Cardiac muscle cell (in vitro differentiated cells and primary cell): ENCODE measurements at places on chromosomes 4 and X. TPM values are rescaled to one million over a fixed set of nuclear protein-coding genes. Genes with fewer than 3 reads are reported as not detected.

Gene PDS5A
- 27.3 and 37.8 TPM in 2 replicates for total RNA-seq

Gene TECRL
- 226 and 358 TPM in 2 replicates for total RNA-seq

GRCh38 chrX:19875050-19875431 lies 12.4 kb downstream of the SH3KBP1 start:
- no peak for DNase-seq

Gene FGFR3
- total RNA-seq, result 44.3 and 47.3 TPM in 2 replicates

DNA sequence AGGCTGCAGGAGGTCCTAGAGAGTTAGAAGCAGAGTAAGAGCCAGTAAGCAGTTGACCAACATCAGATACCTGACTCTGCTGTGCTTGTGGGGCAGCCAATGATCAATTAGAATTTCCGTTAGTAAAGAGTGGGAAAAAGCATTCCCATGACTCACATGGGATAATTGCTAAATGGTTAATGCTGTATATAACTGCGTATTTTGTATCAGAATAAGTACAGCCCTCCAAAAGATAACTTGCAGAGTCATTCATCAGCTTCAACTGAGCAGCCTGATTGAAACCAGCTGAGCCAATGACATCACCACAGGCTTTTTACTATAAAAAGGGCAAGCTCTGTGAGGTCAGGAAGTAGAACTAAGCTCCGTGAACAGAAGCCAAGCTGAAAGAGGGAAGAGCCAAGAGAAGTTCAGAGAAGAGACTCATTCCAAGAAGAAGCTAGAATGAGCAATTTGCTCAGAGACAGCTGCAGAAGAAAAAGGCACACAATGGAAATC lies 67.9 kb downstream of the PPP3CA start:
- no peak for DNase-seq

DNA sequence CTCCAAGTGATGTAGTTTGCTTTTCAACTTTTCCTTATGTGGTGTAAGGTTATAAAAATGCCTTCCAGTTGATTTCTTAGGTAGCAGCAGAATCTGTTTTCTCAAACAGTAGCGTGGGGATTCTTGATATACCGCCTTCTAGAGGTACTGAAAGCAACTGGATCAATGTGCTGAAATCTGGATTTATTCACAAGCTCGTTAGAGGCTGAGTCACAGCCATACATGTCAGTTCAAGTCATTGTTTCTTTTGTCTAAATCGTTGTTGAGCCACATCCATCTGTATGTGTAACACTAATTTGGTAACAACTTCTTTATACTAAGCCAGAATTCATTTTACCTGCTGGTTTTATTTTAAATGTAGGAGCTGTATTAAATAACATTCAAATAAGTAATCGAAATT lies 200.0 kb upstream of the MAD2L1 start:
- no peak for DNase-seq

DNA sequence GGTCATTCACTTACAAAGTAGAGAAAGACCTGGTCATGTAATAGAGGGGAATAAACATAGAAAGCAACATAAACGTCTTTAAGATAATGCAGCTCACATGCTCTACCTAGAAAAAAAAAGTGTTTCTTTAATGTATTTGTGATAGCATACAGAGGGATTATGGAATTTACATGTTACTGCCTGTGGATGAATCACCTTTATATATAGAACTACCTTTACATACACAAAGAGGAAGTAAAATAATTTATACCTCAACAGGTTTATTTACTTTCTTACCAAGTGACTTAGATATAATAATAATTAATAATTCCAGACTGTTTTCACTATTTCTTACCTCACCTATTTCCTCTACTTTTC lies 81.5 kb downstream of the PPP3CA start:
- no peak for DNase-seq

Gene THAP6
- total RNA-seq, result 14.0 and 16.8 TPM in 2 replicates

DNA sequence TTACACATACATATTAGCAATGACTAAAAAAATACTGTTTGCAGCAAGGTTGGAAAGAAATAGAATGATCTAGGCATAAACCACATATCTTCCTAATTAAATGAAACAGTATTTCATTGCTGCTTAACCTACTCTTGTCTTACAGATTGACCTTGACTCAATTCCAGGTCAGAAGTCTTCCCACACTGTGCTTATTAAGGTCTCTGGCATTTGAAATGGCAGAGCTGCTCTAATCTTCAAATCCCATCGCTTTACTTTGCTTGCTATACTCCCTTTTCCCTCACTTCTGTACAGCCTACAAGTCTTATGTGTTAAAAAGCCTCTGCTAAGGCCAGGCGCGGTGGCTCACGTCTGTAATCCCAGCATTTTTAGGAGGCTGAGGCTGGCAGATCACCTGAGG lies 424.5 kb downstream of the RPA4 start:
- DNase-seq, result peak; percentile 3

Gene CT55
- not detected in 2 replicates for total RNA-seq

DNA sequence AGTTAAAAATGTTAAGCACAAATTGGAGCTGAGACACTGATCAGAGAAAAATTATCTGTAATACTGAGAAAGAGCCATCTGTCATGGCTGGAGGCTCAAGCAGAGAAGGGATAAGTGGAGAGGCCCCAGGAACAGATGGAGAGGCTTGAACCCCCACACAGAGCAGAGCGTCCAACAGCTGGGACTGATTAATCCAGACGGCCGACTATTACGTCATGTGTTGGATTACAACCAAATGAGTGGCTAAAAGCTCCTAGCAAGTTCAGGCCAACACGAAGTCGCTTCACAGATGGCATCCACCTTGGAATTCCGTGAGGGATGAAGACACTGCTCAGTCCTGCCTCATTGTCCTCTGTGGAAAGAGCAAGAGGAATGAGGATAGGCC lies 57.7 kb upstream of the ATXN3L start:
- DNase-seq, result peak; percentile 93
